Fibroblast of skin of abdomen (primary cell): ENCODE measurements at places on chromosomes 7 and 10.

- peak; percentile 4 for DNase-seq
These were observed 31.1 kb downstream of the TAX1BP1 start for GRCh38 chr7:27771111-27771510.

DNA sequence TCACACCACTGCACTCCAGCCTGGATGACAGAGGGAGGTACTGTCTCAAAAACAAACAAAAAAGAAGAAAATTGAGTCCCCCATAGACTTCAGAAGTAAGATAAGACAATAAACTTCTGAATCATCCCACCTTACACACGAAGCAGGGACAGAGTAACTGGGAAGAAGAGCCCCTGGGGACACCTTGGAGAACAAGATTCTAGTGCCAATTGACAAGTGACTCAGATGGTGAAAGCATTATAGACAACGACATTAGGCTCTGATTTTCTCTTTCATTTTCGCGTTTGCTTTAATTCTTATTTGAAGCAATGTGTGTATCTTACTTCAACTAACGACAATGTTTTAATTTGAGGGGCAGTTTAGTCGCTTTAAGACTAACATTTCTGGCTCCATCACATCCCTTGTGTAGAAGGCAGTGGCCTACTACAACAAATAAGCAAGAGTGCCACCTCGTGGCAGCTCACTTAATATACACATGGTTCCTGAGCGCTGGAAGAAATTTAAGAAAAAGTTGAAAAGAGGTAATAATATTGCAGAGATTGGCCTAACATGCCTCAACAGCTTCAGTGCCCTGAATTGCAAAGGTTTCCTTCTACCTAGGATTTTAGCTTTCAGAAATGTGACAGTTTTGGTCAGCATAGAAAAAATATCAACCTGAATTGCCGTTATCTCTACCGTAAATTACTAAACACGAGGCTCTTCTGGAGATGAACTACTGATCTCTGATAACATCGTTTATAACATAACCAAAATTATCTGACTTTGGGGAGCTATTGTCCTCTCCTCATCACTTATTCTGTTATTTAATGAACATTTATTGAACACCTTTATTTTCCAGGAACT is 36.7 kb downstream of the ASNS start:
- DNase-seq: peak; percentile 52

GRCh38 chr10:105017691-105018090 is 376.6 kb downstream of the SORCS3 start:
- DNase-seq: peak; percentile 61

DNA sequence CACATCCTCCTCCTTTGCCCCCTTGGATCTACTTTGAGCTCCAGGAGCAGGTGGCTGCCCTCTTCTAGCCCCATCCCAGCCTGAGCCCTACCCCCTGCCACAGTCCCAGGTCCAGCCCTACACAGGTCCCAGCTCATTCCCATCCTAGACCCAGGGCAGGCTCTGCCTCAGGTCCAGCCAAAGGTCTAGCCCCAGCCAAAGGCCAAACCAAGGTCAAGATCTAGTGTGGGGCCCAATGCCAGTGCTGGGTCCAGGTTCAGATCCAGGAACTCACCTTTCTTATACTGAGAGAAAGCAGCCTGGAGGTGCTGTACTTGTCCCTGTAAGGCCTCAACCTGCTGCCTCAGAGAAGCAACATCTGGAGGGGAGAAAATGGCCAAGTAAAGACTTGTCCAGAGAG is 8.5 kb downstream of the SFTPD start:
- no peak for DNase-seq

DNA sequence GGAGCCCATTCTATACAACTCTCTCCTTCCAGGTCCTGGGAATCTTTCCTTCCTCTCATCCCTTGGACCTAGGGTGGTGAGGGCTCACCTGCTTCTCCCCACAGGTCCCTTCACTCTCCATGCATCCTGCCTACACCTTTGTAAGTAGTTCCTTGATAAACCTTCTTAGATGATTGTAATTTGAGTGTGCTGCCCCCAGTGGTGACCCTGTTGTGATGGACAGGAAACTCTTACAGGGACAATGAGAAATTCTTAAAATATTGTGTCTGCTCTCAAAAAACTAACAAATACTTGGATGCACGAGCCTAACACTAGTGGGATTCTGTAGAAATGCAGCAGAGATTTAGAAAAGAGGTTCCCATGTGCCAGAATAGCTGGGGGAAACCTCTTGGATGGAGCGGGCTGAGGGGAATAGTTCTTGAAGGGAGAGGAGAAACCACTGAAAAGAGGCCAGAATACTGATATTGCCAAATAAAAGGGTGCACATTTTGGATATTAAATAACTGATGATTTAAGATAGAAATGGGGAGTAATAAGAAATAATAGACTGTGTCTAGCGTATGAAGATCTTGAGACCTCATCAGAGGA is 6.7 kb upstream of the PAXIP1 start:
- DNase-seq: no peak

- no peak for DNase-seq
These were observed 502.8 kb downstream of the TCERG1L start for GRCh38 chr10:130808686-130809085.

DNA sequence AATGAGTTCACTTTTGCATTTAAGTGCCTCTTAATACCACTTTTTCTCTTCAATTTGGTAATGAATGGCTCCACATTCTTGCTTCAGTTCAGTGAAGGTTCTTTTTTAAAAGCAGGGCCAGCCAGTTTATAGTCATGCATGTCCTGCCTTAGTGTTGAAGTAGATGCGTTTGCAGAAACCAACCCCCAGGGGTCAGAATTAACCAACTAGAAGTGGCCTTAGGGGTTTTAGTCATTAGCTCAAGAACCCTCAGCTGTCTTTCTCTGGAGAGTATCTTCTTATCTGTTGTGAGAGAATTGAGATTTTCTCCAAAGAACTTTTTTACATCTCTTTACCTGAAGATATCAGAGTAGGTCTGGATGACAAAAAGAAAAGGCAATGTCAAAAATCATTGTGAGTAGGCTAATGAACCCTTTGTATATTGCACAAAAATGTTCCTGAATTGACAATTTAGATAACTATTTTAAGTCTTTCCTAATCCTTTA is 82.2 kb downstream of the PIK3CG start:
- DNase-seq: peak; percentile 69

- DNase-seq: peak; percentile 58
These were observed 35.4 kb downstream of the JMJD1C start for GRCh38 chr10:63430091-63430998.

DNA sequence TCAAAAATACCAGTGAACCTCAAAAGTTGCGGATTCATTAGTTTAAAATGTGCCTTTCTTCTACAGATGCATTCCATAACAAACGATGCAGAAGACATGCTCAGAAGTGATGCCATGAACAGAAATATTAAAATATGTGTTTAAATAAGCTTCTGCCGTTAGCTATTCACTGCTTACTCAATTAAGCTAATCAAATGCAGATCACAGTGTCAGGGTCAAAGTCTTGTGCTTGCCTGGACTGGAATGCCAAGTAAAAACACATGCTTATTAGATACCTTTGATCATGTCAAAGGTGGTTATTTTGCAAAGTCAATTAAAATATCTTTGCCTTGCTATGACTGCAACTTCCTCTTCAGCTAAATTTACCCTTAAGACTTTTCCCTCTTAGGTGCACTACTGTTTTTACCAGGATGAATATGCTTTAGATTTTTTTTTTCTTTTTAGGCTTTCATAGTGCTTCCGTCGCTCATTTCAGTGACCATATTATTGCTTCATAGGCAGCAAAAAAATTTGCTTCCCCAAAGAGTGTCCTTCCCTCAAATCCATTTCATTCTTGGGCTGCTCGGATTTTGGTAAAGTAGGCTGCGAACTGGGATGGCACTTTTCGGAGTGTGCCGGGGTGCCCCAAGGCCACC is 905 bp downstream of the ASB13 start:
- DNase-seq: peak; percentile 82

DNA sequence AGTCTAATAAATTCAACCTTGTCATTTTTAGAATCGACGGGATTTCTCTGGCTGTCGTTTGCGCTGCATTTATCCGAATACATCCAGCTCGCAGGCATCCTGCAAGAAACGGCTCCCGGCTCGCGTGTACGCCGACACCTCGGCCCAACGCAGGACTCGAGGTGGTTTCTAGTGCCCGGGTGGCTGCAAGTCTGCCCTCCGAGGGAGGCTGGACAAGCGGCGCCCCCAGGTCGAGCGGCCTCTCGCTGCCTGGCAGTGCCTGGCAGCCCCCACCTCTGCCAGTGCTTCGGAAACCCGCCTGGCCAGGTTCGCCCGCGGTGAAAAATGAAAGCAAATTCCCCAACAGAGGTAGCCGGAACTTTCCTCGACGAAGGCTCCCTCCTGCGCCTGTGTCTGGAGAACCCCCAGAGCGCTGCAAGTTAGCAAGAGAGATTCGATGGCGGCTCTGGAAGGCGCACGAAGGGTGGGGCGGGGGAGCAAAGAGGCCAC is 5.7 kb upstream of the ZNF503 start:
- no peak for DNase-seq

GRCh38 chr7:144787127-144787526 is 48.7 kb downstream of the TPK1 start:
- no peak for DNase-seq

GRCh38 chr10:11687357-11687771 is 54.8 kb upstream of the ECHDC3 start:
- DNase-seq: no peak

GRCh38 chr10:21515361-21516241 is 9.9 kb downstream of the SKIDA1 start:
- no peak for DNase-seq

DNA sequence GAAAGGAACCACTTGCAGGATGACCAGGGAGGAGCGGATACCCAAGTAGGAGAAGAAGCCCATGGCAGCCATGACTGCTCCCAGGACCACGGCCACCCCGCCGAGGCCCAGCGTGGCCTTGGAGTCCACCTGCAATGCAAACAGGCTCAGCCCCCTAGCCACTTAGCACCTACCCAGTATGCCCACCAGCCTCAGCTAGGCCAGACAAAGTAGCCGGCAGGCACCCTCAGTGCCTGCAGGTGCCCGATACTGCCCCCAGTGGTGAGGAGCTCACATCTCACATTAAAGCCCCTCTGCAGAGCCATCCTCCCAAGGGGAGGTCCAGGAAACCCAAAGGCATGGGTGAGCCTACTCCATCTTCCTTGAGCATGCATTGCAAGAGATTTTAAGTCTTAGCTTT is 6.6 kb downstream of the NPC1L1 start:
- peak; percentile 21 for DNase-seq

GRCh38 chr7:47314728-47315607 is 266.9 kb downstream of the TNS3 start:
- DNase-seq: peak; percentile 69
